ENCODE measurements at places on chromosomes 16 and 17.

DNA sequence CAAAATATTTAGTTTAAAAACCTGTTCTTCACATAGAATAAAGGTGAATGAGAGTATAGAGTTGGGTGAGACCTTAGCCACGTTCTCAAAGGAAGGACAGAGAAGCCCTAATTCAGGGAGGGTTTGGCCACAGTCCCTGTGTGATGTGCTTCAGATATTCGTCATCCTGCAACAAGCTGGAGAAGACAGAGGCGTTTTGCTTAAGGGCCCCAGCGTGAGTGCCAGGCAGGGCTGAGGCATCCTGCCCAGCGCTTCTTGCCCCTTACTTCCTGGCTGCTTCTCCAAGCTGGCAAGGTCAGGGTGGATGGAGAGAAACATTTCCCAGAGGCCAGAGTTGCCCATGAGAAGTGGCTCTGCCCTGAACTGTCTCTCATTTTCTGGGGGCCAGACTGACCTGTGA, 46.9 kb downstream of the AXIN2 start:
- DNase-seq = no peak

- no peak for DNase-seq
Observed at GRCh38 chr16:50245417-50246298, 20.7 kb upstream of the ADCY7 start.

GRCh38 chr16:19518388-19518787, 3.5 kb downstream of the GDE1 start:
- DNase-seq = no peak

GRCh38 chr16:16828913-16829398, 450.0 kb downstream of the NPIPA7 start:
- no peak for DNase-seq

DNA sequence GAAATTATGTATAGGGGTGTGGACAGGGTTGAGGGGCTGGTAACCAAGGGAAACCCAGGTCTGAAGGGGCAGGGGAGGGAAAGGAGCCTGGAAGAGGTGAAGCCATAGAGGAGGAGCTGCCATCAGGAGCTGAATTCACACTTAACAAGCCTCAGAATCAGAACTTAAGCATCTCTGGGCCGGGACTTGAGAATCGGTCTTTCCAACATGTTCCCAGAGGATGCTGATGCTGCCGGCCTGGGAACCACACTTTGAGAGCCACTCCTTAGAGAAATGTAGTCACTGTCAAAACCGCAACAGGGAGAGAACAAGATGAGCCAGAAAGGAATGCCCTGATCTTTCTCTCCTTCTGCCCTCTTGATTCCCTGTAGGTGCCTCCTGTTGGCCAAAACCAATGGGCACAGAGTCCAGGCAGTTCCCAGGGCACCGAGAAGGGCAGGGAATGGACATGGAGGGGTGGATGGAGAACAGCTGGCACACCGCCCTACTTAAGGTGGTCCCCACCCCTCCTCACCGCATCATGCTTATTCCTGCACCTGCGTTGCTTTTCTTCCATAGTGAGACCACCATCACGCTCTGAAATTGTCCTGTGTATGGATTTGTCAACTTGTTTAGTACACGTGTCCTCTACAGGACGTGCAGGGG, 88.5 kb downstream of the GSG1L start:
- no peak for DNase-seq

DNA sequence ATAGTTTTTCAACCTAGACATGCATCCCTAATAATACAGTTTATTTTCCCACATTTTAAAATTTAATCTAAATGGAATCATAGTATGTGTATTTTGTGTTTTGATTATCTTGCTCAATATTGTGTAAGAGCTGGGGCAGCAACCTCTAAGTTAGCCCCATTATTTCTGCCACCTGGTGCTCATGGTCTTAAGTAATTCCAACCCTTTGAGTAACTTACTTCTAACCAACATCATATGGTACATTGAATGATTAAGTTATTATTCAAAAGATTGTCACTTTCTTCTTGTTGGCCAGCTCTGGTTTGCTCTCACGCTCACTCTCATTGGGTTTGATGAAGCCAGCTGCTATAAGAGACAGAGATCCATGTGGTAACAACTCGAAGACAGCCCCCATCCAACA, 3.9 kb upstream of the KRTAP4-3 start:
- no peak for DNase-seq

GRCh38 chr16:50274326-50275097, 8.2 kb downstream of the ADCY7 start:
- no peak for DNase-seq

Measured in hypothalamus (tissue), 51 donors.